ENCODE measurements at places on chromosomes 1 and 21.

DNA sequence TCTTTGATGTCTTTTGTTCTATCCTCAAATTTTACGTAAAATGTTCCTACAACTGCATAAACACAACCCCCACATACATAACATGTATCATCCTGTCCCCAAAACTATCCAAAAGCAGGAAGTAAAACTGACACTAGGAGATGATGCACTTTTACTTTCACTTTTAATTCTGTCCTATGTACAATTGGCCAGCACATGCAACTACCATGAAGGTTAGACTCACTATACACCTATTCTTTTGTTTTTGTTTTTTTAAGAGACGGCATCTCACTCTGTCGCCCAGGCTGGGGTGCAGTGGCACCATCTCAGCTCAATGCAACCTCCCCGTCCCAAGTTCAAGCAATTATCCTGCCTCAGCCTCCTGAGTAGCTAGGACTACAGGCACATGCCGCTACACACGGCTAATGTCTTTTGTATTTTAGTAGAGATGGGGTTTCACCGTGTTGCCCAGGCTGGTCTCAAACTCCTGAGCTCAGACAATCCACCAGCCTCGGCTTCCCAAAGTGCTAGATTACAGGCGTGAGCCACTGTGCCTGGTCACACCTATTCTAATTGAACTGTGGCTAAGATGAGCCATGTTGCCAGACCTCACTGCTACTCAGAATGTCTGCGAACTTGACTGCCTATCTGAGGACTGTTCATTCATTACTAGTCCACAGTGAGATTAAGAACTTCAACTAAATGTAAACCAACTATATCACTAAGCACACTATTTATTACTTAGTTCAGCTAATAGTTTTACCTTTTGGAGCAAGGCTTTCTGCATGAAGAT is 48.0 kb downstream of the TOR3A start:
- peak; percentile 10 for DNase-seq

DNA sequence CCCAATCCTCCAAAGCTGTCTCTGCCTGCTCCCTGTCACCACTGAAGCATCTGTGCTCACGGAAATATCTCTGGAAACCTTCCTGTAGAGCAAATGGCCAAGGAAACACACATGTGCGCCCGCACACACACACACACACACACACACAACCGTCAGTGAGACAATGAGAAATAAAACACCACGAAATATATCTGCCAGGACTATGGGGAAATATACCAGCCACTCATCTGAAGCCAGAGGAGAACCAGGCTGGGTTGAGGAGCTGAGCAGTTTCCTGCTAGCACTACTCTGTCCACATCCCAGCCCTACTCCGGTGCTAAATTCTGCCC is 25.1 kb upstream of the PLXNA2 start:
- DNase-seq, result no peak

DNA sequence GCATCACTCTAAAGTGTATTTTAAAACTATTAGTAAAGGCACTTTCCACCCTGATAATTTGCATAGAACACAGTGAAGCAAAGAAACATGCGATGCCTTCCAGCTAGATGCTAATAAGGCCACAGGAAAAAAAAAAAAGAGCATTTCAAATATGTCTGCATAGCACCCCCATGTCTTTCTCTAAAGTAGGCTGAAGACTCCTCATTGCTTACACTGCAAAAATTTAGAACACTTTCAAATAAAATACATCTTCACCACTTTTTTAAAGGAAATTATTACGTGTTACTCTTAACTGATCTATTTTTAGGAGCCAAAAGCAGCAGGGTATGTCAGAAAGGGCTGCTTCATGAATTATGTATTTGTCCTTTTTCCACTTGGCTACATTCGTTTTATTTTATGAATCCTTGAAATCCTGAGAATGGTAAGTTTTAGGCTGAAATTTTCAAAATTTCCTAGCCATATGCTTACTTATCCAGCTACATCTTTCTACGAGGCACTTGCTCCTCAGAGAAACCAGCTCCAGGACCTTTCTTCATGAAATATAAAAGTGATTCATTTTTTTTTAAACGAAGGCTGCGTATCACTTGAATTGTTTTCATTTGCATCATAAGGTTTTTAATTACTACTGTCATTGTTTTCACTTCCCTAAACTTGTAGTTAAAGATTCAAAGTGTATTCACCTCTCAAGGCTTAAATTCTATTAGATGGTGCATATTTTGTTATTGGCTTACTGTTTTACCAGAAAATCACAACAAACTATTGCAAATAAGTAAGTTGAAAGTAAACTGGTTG is 513.0 kb downstream of the PTPRC start:
- DNase-seq, result no peak

DNA sequence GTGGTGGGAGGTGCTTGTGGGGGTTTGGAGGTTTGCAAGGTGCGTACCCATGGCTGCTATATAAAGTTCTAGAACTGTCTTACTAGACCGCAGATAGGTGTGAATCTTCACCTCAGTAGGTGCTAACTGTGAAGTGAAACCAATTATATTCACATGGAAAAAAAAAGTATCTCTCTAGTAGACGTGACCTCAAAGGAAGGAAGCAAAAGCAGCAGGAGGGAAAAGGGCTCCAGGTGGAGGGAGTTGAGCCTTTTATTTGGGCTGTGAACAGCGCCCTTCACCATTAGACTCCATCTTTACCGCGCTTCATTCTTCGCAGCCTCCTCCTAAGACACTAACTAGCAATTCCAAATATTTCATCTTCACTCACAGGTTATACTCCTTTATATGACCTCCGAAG is 129.8 kb downstream of the TBX19 start:
- DNase-seq, result no peak

GRCh38 chr1:84862810-84863251 is 30.2 kb downstream of the LPAR3 start:
- peak; percentile 51 for DNase-seq

DNA sequence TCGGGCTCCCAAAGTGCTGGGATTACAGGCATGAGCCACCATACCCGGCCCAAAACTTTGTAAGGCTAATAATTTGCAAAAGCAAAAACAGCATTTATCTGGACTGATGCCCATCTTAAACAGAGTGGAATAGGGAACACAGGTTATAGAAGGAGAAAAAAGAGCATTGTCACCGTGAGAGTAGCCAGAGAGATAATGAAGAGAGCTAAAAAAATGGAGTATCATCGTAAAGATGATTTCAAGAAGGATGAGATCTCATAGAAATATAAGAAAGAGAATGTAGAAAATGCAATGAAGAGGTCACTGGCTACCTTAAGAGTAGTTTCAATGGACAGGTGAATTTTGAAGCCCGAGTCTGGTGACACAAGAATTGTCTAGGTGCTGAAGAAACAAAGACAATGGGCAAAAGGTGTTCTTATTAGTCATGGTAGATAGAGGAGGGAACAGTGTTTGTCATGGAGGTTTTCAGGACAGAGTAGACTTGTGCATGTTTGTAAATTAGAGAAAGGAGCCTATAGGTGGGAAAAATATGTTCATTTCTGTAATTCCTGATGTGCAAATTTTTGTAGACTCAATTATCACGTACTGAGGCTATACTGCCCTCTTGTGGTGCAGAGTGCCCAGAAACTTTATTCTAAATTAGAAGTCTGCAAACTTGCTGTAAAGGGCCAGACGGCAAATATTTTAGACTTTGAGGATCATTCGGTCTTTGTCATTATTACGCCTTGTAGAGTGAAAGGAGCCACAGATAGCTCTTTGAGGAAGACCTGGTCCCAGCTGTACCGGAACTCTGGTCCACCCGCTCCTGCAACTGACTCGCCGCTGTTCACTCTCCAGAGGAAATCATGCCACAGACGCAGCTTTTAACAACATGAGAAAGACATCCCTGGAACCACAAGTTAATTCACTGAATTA is 8.1 kb upstream of the TMEM183A start:
- DNase-seq, result peak; percentile 67

- no peak for DNase-seq
Observed at GRCh38 chr1:108057541-108057940, 92.6 kb upstream of the VAV3 start.

DNA sequence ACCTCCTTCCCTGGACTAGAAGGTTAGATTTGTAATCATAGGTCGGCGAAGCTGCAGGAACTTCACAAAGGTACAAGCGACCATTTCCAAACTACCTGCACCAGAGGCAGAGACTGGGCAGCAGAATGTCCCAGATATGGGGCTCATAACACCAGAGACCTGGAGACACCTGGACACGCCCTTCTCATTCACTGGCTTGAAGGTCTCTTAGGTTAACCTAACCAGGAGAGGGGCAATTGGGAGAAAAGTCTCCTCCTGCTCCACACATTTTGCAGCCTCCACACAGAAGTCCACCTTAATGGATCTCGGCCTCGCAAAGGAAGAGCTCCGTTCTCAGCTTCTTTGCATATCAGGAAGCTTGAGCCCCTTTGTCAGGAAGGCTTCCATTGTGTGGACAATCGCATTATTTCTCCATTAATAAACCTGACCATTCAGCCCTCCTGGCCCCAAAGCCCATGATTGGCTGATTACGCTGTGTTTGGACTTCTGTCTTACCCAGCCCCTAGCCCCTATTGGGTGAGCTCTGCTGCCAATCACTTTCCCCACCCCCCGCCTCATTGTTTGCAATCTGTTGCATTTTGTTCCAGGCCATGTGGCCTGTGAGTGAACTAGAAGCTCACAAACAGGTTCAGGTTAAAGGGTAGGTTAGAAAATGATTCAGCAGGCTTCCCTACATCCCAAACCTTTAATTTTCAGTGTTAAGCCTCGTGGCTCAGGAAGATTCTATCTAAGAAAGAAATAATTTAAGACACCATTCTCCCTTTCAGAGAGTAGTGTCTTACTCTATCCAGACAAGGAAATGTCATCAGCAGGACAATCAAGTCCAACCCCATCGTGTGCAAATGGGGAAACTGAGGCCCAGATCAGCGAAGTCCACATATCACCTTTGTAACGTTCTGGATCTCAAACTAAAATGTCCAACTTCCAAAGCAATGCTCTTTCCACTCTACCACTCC is 2.8 kb downstream of the MYCL start:
- DNase-seq, result no peak

GRCh38 chr21:35426469-35426868 is 377.4 kb upstream of the RUNX1 start:
- no peak for DNase-seq

DNA sequence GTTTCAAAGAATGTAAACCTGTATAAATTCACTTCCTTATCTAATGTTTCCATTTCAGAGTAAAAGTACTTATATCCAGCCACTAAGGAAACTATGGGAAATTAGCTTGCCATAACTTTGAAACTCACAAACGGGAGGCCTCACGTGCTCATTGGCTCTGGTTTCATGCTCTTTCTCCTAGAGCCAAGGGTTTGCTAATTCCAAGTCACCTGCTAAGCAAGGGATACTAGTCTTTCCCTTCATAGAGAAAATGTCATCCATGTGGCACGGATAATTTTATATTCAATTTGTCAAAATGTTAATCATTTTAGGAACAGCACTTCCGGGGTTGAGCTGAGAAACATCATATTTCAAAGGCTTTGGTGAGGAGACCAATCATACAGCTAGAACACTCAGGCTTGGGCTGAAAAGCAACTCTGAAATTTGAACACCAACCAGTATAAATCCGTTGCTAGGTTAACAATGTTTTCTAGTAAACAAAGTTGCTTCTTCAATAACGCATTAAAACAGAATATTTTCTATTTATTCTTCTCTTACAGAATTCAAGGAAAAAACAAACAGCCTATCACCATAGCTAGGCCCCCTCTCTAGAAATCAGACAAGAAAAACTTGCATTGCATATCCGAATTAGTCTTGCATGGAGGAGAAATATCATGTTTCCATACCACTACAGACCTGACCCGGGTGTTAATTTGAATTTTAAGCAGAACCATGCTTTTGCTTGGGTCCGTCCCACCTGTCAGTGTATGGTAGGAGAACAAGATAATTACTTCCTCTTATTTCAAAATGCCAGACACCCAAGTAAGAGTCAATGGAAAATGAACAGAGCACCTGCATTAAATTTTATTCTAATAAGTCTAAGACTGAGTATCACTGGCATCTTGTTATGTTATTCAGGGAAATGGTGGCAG is 196.1 kb upstream of the ESRRG start:
- DNase-seq, result no peak

GRCh38 chr1:151574575-151575529 is 34.7 kb downstream of the TUFT1 start:
- peak; percentile 19 for DNase-seq

DNA sequence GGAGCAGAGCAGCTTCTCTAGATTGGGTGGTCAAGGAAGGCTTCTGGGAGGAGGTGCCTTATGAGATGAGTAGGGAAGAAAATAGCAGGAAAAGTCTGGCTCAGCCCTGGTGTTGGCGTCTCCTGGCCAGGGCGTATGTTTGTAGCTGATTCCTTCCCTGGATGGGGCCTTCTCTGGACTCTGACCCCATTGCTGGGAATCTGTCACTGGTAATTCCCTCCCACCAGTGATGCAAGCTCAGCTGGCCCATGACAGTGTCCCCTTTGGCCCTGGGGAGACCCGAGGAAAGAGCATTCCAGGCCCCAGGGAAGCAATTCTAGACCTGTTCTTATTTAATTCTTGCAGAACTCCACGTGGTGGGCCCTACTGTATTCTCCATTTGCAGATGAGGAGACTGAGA is 20.7 kb downstream of the IGSF21 start:
- no peak for DNase-seq

GRCh38 chr1:2642131-2642559 is 9.3 kb upstream of the MMEL1 start:
- no peak for DNase-seq

- DNase-seq, result no peak
Observed at GRCh38 chr1:66433611-66434010, 100.3 kb upstream of the SGIP1 start.

- no peak for DNase-seq
Observed at GRCh38 chr1:168714012-168714411, 15.0 kb downstream of the DPT start.

DNA sequence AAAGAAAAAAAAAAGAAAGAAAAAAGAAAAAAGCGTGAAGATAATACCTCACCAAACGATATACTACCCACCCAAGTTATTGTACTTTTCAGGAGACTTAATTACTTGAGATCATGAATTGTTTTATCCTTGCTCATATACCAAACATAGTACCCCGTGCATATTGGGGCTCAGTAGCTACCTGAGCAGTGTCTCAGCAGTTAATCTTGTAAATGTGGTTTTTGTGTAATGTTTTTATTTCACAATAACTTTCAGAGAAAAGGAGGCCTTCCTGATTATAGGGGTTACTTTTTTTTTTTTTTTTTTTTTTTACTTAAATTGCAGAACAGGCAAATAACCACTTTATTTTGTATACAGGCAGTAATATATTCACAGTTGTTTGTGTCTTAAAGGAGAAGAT is 80.3 kb downstream of the OSBPL9 start:
- no peak for DNase-seq

GRCh38 chr1:174337000-174337681 is 110.6 kb upstream of the GPR52 start:
- no peak for DNase-seq

- DNase-seq, result no peak
Observed at GRCh38 chr1:198636391-198636790, 2.4 kb upstream of the PTPRC start.

- DNase-seq, result no peak
Observed at GRCh38 chr1:94532077-94532476, 9.5 kb downstream of the F3 start.
